ENCODE measurements at places on chromosomes 5 and 9.
A peak's percentile ranks its signal among the peaks of the same experiment; 100 is the strongest.

DNA sequence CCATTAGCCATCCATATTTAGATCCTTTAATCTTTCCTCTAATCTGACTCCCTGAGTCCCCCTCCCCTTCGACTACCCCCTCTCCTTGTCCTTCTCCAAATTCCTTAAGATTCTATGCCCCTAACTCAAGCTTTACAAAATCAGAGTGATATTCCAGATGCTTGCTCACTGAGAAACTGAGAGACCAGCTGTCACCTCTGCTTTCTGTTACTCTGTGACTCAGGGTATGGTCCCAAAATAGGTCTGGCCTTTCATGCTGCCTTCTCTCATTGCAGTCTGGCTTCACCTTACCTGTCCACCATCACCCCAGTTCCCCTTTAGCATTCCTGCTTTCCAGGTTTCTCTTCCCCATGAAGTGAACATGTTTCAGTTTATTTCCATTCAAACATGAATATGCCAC, 383.3 kb upstream of the SLC30A5 start:
- DNase-seq, result no peak

DNA sequence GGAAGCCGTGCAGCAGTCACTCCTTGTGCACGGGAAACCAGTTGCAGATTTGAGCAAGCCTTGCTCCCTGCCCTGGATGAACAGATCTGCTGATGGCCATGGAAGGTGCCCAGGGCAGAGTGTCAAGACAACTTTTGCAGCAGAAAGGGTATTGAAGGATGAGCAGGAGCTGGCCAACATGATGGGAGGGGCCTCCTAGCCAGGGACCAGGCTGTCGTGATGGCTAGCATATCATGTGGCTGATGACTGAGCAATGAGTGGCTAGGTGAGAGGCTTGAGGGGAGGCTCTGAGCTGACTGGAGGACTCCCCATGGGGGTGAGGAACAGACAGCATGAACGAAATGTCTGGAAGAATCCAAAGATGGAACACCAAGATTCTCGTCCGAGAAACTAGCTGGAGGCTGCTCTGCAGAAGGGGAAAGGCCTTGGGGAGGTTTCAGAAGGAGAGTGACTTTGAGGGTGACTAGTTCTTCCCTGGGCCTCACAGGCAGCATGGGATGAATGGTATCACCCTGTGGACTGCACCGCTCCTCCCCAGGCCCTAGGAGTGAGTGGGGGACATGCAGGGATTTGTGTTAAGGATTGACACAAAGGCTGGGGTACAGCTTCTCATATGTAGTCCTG, 18.5 kb downstream of the PPARGC1B start:
- no peak for DNase-seq

DNA sequence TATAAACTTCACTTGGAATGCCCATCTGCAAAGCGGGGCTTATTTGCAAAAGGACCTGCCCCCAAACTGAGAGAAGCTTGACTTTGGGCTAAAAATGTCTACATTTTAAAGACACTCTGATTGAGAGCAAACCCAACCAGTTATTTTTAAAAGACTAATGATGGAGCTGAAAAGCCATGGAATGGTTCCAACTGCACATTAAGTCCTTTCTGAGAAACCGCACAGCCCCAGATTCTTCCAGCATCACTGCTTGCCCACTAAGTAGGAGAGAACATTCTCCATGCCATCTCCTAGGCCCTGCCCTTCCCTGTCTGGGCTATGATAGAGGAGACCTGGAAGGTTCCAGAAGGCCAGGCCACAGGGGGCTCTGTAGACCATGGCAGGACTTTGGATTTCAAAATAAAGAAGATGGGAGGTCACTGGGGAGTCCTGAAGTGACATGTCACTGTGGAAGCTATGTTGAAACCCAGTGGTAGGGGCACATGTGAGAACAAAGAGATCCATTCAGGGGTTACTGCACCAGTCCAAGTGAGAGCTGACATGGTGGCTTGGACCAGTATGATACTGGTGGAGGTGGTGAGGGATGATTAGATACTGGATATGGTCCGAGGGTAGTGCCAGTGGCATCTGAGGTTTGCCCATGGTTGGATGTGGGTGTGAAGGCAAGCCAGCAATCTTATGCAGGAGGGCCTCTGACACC, 179.2 kb downstream of the DAB2IP start:
- no peak for DNase-seq

DNA sequence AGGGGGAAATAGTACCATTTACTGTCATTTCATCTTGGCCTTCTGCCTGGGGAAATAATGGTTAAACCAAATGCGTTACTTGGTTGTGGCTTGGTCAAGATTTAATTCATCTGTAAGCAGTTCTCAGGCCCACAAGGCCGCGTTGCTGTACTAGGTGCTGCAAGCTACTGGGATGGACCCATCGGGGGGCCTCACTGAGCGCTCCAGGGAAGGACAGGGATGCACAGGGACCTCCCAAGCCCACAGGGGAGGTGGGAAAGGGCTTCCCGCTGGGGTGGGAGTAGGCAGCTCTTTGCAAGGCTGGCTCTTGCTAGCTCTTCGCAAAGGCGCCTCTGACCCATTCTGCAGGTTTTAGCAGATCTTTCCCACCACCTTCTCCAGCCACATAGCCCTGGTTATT, 8.0 kb downstream of the GFPT2 start:
- DNase-seq, result no peak

DNA sequence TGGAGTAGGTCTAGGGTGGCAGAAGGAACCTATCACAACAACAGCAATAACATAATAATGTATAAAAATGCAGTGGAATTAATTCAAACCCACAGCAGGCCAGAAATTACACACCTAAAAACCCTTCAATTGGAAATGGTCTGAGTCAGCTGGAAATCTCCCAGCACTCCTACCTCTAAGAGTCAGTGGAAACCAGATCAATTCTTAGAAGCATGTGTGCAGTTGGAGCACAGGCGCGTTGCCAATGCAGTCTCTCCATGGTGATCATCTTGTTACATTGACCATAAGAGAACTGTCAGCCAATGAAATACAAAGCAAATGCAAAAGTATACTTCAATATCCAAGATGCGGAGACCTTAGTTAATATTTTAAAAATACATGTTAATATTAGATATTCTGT, 15.1 kb upstream of the CSNK1G3 start:
- DNase-seq, result peak; percentile 73

- no peak for DNase-seq
These were observed 41.8 kb upstream of the NEK6 start for GRCh38 chr9:124215956-124216355.

GRCh38 chr5:148626081-148626613, 28.2 kb downstream of the HTR4 start:
- no peak for DNase-seq

GRCh38 chr5:40399349-40399748, 280.4 kb upstream of the PTGER4 start:
- no peak for DNase-seq

GRCh38 chr9:107624234-107624948, 134.8 kb upstream of the KLF4 start:
- DNase-seq, result no peak

DNA sequence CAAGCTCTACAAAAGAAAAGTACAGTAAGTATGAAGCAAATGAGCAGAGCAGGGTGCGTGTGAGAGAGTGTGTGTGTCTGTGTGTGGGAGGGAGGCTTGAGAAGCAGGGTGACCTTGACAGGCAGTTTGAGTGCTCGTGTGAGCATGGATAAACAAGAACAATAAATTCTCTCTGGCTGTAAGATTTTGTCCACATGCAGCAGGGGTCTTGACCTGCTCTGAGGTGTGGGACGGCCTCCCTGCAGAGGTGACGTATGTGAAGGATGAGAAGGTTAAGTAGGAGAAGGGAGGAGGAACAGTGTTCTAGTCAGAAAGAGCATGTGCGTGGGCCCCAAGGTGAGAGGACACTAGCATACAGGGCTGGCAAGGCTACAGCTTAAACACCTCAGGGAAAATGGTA, 49.0 kb downstream of the SPTLC1 start:
- no peak for DNase-seq

DNA sequence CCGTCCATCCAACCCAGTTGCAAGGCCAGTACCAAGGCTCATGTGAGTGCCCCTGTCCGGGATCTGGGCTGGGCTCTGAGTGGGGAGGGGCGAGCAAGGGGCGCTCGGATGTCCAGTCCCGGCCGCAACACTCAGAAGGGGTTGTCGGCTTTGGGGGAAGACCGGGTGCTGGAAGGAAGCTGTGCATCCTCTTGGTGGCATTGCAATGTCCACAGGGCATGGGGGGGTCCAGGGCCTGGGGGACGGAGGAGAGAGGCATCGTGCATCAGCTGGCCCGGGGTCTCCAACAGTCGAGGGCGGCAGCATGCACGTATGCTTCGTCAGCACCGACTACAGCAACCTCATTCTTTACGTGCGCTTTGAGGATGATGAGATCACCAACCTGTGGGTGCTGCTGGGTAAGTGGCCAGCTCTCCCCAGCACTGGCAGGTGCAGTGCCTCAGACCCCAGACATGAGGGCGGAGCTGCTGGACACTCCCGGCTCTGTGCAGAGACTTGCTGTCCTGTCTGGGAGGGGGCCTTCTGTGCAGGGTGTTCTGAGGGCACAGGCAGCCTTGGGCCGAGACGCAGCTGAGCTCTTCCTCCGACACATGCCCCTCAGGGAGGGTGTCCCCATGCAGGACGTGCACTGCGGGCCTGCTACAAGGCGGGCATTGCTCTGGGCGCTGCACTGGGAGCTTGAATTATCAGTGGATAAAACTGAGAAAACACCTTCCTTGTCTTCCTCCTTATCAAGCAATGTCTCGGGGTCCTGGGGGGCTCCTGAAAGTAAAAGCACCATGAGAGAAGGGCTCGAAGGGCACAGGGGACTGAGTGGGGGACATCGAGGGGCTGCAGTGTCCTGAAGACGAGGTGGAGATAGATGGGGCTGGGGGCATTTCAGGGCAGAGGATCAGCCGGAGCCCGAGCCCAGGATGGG, 22.5 kb downstream of the GLT6D1 start:
- no peak for DNase-seq

GRCh38 chr5:110899566-110900412, 161.0 kb downstream of the SLC25A46 start:
- no peak for DNase-seq

- DNase-seq, result peak; percentile 17
These were observed 36.6 kb downstream of the FAM114A2 start for GRCh38 chr5:154002093-154002492.

DNA sequence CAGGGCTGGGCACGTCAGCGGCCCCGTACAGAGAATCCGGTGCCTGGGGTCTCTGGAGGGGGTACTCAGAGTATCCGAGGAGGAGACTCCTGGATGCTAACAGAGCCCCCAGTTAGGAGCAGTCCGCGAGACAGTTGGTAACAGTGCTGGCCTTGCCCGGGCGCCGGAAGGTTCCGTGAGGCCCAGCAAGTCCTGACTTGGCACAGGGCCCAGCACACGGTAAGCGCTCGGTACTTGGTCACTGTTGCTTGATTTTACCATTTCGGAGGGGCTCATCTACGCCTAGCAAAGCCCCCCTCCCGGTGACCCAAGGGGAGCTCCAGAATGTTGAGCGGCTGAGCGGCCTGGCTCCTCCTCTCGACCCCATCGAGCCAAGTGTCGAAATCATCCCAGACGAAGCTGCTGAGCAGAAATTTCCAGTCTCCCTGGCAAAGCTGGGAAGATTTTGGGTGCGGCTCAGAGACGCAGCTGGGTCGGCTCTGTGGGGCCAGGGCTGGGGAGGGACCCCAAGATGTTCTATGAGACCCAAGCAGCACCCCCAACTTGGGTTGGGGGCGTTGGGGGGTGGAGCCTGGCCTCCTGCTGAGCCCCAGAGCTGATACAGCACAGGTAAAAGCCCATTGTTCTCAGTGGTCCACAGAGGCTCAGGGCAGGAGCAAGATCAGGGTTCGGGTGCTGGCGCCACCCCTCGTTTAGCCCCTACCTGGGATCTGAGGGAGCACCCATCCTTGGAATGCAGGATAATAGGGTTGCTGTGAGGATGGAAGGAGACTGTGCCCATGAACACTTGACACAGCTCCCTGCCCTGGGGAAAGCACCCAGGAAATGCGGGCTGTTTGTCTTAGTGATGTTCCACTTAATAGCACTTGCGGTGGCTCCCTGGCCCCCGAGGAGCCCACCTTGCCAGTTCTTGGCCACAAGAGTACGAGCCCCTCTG, 137.2 kb downstream of the C9orf50 start:
- DNase-seq, result peak; percentile 87

- DNase-seq, result no peak
These were observed 28.5 kb downstream of the COL5A1 start for GRCh38 chr9:134670042-134670525.

GRCh38 chr9:111041902-111042301, 3.6 kb upstream of the LPAR1 start:
- no peak for DNase-seq

- DNase-seq, result no peak
These were observed 23.4 kb upstream of the GFPT2 start for GRCh38 chr5:180376511-180376910.

- no peak for DNase-seq
These were observed 25.5 kb upstream of the SPTLC1 start for GRCh38 chr9:92140754-92141143.

DNA sequence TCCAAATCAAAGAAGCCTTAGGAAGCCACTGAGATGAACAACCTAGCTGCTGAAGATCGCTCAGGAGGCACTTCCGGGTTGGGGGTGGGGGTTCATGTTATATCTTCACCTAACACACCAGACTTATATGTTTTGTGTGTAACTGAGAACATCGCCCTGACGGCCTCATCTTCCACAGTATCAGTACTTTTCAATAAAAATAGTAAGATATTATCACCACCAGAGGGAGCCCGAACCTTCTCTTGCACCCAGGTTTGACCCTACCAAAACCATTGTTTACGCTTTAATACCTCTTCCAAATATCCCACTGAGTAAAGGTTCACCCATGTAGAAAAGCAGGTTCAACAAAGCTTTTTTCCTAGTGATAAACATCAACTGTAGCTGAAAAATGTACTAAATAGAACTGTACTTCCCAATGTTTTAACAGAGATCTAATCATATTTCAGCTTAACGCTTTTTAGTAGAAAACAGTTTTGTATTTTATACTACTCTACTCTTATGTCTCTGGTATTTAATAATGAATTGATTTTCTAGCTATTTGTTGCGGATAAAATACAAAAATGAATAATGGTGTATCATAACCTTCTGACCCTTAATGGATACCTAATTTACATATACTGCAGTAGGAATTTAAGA, 244.0 kb downstream of the EPB41L4A start:
- DNase-seq, result peak; percentile 40

DNA sequence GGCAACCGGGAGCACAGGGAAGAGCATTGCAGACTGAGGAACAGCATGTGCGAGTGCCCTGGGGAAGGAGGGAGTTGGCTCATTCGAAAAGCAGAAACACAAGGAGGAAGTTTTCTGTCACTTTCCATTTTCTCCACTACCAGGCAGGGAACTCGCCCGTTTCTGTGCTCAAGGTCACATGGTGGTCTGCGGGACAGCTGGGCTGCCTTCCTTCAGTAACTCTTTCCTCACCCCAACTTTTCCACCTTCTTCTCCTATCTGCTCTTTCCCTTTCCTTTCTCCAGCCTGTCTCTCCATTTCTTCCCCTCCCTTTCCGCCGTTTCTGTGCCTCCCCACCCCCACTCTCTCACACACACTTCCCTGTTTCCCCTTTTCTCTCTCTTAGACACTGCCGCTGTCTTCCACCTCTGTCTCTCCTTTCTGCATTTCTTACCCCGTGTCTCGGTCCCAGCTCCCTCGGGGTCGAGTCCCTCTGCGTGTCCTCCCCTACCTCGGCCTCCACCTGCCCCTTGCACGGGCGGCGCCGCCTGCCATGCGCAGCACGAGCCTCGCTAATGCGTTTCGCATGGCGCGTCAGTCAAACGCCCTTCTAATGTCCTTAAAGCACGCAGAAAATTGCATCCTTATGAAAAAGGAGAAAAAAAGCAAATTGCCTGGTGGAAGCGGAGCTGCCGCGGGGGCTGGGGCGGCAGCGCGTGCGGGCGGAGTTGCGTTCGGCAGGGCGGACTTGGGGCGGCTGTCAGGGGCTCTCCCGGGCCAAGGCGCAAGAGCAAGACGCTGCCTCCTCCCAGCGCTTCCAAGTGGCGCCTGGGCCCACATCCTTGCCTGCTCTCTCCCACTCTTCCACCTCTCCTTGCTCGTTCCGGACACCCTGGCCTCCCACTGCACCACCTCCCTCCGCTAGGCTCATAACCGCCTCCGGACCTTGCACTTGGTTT, 9.5 kb downstream of the BARX1 start:
- no peak for DNase-seq
